Muscle of leg (tissue), 16 donors: ENCODE measurements at places on chromosomes 3 and 15.
A peak's percentile ranks its signal among the peaks of the same experiment; 100 is the strongest.

DNA sequence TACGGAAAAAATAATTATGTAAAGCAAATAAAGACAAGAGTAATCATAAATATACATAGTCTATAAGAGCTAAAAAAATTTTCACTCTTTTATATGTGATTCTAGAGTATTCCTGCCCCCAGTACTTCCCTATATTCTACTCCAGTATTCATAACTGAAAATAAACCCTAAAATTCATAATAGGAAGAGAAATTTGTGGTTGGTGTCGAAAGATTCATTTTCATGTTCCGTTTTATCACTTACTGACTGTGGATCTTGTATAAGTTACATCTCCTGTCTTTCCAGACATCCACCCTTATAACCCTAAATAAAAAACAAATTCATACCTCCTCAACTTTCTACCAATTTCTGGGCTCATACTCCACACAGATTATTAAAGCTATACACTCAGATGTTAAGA lies 16.0 kb upstream of the MBNL1 start:
- peak; percentile 35 for DNase-seq

GRCh38 chr3:194401868-194402329 lies 2.8 kb upstream of the GP5 start:
- no peak for DNase-seq

DNA sequence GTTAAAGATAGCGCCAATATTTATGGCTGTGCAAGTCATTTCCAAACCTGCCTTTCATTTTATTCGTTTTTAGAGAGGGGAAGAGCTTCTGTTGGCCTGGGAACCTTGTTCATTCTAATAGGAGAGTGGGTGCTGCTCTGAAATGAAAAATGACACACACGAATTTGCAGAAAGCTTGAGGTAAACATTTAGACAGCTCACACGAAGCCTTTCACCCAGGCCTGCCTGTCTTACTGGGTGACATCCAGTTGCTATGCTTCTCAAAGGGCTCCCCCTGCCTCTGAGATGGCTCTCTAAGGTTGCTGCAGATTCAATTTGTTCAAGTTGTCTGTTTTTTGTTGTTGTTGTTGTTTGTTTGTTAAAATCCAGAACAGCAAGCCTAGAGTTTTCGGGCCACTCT lies 18.2 kb downstream of the PEX5L start:
- no peak for DNase-seq

DNA sequence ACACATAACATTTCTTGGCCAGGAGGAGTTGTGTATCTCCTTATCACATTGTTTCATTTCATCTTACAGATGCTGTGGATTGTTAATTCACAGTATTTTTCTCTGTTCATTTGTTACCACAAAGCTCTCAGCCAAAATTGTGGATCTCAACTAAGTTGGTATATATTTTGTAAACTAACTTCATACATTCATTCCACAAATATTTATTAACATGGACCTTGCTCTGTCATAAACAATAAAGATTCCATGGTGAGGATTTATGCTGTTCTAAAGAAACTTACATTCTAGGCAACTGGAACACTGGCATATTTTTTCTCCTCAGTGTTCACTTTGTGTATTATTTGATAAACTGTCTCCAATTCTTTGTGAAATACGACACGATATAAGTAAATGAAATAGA lies 268.8 kb downstream of the CNTN3 start:
- DNase-seq: no peak

- DNase-seq: peak; percentile 16
Measured at GRCh38 chr3:134371542-134372324, 2.5 kb downstream of the AMOTL2 start.

GRCh38 chr3:57948781-57949242 lies 59.4 kb upstream of the FLNB start:
- DNase-seq: no peak

- DNase-seq: peak; percentile 4
Measured at GRCh38 chr3:102098130-102098885, 249.0 kb downstream of the NFKBIZ start.

DNA sequence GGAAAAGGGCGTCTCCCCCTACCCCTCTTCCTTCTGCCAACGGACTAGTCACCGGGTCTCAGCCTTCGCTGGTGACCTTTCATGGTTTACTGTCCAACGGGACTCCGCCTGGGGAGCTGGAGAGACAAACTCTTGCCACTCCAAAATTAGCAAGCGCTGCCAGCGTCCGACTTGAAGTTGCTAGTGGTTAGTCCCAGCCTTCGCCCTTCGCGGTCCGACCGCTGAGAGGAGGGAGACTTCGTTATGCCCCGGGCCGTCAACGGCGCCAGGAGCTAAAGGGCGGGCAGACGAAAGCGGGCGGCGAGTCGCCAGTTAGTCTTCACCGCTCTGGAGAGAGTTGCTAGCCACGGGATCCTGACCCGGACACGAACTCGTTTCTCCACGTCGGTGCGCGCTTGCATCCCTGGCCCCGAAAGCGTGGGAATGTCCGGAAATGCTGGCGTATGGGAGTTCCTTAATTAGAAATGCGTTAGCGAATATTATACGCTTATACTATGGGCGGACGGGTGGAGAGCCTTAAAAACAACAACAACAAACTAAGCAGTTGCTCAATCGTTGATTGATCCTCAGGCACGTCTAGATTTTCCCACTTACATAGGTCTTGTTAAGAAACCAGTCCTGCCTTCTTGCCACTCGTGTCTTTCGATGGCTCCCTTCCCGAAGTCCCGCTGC lies 716 bp downstream of the SMC4 start:
- DNase-seq: peak; percentile 70

GRCh38 chr3:183975981-183976662 lies 41.6 kb downstream of the ABCC5 start:
- DNase-seq: no peak

GRCh38 chr15:60004009-60004845 lies at the start of gene FOXB1:
FOXB1 (plus strand) TSS chr15:60004311; CDS start chr15:60004964, 653 bp downstream.
- no peak for DNase-seq

DNA sequence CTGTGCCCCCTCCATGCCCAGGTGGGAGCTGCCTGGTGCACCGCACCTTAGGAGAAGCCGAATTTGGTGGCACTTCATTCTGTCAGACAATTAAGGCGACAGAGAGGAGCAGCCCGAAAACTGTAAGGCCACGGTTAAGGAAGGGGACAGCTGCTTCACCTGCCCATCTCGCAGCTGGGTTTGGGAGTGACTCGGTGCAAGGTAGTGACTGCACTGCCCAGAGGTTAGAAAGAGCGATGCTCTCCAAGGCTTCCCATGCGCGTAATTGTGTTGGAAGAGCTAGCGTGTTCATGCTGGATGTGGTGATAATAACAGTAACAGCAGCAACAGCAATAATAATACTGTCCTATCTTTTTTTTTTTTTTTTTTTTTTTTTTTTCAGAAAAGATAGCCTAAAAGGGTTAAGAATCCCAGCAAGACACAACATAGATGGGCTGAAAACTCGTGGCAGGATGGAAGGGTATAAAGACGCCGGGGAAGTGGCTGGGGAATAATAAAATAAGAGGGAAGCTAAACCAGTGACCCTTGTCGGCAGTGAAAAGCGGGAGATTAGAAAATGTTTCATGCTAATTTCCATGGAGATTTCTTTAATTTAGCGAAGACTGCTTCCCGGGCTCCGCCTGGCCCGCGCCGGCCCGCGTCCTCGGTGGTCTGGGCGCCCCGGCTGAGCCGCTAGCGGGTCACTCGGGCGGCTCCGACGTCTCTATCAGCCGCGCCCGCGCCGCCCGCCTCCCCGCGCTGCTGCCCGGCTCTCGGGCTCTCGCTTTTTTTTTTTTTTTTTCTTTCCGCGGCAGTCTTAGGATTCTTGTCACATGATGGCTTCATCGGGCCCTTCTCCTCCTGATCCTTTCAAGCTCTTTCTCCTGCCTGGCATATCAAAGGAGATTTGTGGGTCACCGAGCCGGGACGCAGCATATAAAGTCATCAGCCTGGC lies 617.1 kb downstream of the NR2F2 start:
- DNase-seq: peak; percentile 6

DNA sequence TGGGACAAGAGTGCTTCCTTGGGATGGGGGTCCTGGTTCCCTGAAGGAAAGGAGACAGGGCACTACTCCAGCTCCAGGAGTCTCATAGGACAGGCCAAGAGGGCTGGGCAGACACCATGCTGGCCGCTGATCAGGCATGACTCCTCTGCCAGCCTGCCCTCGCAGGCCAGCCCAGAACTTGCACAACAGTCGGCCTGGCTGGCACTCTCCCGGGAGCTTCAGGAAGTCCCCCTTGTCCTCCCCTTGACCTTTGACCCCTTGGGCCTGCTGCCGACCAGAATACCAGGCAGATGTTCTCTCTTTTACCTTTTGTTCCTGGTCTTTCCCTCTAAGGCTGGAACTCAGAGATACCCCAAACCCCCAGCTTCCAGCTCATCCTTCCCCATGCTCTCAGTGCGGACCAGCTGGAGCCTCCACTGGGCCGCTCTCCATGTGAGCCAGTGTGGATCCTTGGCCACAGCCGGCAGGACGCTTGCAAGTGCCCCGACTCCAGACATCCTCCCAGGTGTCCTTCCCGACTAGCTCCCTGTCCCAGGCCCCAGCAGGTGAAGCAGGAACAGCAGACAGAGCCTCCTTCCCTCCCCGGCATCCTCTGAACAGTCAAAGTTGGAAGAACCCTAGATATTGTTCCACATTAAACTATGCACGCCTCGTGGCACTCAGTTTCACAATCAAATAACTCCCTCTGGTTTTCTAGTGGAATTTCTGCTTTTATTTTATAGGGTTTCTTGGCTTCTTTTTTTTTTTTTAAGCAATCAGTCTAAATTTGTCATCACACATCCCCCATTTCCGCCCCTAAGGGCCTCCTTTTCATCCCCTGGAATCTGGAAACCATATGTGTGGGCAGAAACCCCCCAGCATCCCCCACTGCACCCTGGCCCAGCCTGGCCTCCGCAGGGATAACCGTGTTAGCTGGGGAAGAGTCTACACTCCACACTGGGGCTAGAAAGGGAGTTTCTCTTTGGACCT lies 15.7 kb downstream of the VPS18 start:
- DNase-seq: peak; percentile 51

- no peak for DNase-seq
Measured at GRCh38 chr3:69669070-69669469, 70.2 kb upstream of the MITF start.

GRCh38 chr3:172317481-172317880 lies 130.8 kb downstream of the GHSR start:
- no peak for DNase-seq

GRCh38 chr15:78065284-78065872 lies 12.1 kb downstream of the TBC1D2B start:
- peak; percentile 75 for DNase-seq

DNA sequence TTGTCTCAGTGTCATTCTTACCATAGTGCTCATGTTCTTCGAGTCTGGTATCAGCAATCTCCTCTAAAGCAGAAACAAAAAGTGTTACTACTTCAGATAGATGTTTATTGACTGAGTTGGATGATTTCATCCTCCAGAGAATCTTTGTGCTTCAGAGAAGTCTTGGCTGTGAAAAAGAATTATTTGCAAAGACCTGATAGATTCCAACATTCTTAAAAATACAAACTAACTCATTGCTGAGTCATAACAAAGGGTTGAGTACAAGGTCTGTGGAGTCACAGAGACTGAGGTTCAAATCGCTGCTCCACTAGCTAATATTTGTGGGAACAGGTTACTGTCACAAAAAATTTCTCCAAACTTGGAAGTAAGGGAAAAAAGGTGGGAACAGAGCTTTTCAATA lies 9.0 kb upstream of the STRIT1 start:
- no peak for DNase-seq

- DNase-seq: no peak
Measured at GRCh38 chr15:76169018-76169417, 109.2 kb downstream of the TMEM266 start.

DNA sequence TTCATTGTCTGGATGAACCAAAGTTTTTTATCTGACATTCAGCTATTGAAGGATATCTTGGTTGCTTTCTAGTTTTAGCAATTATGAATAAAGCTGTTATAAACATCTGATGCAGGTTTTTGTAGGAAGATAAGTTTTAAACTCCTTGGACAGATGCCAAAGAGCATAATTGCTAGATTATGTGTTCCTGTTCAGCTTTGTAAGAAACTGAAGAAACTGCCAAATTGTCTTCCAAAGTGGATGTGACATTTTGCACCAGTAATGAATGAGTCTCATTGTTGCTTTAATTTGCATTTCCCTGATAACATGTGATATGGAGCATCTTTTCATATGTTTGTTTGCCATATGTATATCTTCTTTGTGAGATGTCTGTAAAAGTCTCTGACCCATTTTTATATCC lies 239.9 kb upstream of the TTC14 start:
- no peak for DNase-seq

DNA sequence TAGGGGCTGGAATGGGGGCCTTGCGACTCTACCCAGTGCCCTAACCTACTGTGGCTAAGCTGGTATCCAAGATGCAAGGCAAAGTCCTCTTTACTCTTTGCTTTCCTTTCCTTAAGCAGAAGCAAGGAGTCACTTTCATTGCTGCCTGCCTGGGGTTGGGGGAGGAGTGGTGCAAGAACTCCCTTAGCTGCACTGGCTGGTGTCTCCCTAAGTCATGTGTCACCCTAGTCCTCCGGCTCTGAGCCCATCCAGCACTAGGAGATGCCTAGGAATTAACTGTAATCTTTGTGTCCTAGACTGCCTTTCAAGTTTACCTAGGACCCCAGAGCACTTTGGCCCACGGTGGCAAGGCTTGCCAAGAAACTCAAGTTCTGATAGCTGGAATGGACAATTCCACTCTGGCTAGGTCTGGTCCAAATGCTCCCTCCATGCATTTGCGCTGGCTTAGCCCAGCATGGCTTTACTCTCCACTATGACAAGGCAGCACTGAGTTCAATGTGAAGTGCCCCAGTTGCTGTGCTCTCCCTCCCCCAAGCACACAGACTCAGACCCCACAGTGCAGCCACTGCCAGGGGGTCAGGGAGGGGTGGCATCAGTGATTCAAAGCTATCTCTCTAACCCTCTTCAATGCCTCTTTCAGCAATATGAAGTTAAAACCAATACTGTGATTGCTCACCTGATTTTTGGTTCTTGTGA lies 58.7 kb downstream of the ESYT3 start:
- no peak for DNase-seq

GRCh38 chr3:132228923-132229322 lies 88.3 kb upstream of the ACP3 start:
- DNase-seq: no peak

DNA sequence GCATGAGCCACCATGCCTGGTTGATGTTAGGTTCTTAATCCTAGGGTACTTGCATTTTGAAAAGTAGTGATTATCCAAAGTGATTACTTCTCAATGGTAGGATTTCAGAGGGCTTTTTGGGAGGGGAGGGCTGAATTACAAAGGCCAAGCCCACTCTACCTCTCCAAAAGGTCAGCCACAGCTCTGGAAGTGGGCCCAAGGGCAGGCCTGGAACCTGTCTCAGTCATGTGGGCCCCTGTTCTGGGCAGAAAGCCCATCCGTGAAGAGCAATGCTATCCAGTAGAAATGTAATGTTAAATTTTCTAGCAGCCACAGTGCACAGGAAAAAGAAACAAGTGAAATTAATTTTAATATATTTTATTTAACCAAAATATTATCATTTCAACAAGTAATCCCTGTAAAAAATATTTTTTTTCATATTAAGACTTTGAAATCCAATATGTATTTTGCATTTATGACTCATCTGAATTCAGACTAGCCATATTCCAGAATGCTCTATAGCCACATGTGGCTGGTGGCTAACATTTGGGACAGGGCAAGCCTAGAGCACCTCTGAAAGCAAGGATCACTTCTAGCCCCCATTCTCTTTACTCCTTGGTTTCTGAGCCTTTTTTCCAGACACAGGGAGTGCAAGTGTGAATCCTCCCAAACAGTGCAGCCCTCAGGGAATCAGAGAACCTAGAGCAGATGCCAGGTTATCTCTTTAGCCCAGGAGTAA lies 16.8 kb downstream of the RFT1 start:
- DNase-seq: peak; percentile 50
